ENCODE measurements at places on chromosomes 6 and 20.

- H3K36me3 ChIP-seq: no peaks in the 10 kb centered on the region
- H3K4me3 ChIP-seq: no peak overlapping the region
- no peak overlapping the region for H3K27ac ChIP-seq
- H3K27me3 ChIP-seq: no peaks in the 10 kb centered on the region
Measured at GRCh38 chr6:155813548-155813947, 357.9 kb upstream of the NOX3 start.

- H3K27me3 ChIP-seq: no peaks in the 10 kb centered on the region
- no peak overlapping the region for H3K27ac ChIP-seq
- H3K4me1 ChIP-seq: no peaks in the 10 kb centered on the region
- no peak overlapping the region for H3K4me3 ChIP-seq
Measured at GRCh38 chr20:39574061-39574460, 611.9 kb downstream of the DHX35 start.

DNA sequence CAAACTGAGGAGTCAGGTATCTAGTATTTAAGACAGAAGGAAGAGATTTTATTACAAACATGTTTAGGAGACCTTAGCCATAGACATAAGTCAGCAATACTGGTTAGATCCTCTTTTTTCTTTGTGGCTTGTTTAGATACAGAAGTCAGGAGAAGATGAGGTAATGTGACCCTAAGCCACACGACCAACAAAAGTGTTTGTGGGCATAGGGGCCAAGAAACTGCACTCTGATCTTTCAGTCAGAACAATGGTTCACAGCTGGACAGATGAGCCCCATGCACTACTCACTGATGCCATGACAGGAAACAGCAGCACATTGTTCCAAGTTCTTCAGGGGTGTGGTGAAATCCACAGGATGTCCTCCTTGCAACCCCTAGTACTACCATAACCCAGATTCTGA lies 238.5 kb upstream of the RAB32 start:
- peaks cover 20% of the 10 kb centered on the region for H3K27me3 ChIP-seq
- no peak overlapping the region for H3K4me3 ChIP-seq
- H3K4me1 ChIP-seq: no peaks in the 10 kb centered on the region
- no peak for DNase-seq

GRCh38 chr20:7728338-7728737 lies 211.9 kb downstream of the HAO1 start:
- no peaks in the 10 kb centered on the region for H3K36me3 ChIP-seq
- H3K27me3 ChIP-seq: no peaks in the 10 kb centered on the region
- H3K4me1 ChIP-seq: no peaks in the 10 kb centered on the region
- DNase-seq: no peak
- no peak overlapping the region for H3K4me3 ChIP-seq
- H3K27ac ChIP-seq: no peak overlapping the region

- no peak overlapping the region for H3K4me3 ChIP-seq
- no peak for DNase-seq
- no peaks in the 10 kb centered on the region for H3K27me3 ChIP-seq
- no peak overlapping the region for H3K27ac ChIP-seq
Measured at GRCh38 chr6:138250053-138250452, 31.8 kb upstream of the PBOV1 start.

- no peaks in the 10 kb centered on the region for H3K27me3 ChIP-seq
- H3K36me3 ChIP-seq: no peaks in the 10 kb centered on the region
- peak overlapping the region; percentile 100 for H3K27ac ChIP-seq
- no peak for DNase-seq
Measured at GRCh38 chr6:129489215-129489765, 220.7 kb downstream of the ARHGAP18 start.

GRCh38 chr6:157647261-157647915 lies 175.7 kb upstream of the SNX9 start:
- H3K27ac ChIP-seq: no peak overlapping the region
- no peak overlapping the region for H3K4me3 ChIP-seq
- H3K4me1 ChIP-seq: peaks cover 7% of the 10 kb centered on the region
- DNase-seq: no peak
- H3K36me3 ChIP-seq: no peaks in the 10 kb centered on the region

DNA sequence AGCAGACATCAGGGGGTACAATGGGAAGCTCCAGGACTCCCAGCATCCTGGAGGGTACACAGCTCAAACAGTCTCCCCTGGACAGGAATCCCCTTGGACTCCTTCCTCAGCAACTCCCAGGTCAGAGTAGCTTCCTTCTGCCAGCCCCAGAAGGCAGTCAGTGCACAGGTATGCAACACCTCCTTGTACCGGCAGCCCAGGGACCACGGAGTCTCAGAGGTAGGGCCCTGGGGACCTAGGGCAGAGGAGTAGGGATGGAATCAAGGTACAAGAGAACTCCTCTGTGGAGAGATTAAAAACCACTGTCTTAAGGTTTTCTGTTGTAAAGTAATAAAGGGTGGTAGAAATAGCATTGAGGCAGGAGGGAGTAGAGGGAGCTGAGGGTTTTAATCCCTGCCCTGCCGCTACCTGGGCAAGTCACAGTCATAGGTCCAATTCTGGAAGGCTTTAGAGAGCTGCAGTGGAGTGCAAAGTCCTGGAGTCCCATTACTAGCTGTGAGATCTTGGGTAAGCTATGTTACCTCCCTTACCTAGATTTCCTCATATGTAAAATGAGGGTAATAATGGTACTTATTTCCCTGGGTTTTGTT lies 7.5 kb downstream of the TP53TG5 start:
- no peak overlapping the region for H3K4me3 ChIP-seq
- DNase-seq: no peak
- H3K36me3 ChIP-seq: peaks cover 12% of the 10 kb centered on the region
- H3K4me1 ChIP-seq: peaks cover 15% of the 10 kb centered on the region

GRCh38 chr6:105847433-105847832 lies 238.7 kb upstream of the PRDM1 start:
- H3K36me3 ChIP-seq: no peaks in the 10 kb centered on the region
- no peak overlapping the region for H3K27ac ChIP-seq
- H3K27me3 ChIP-seq: no peaks in the 10 kb centered on the region
- no peak for DNase-seq

- H3K27me3 ChIP-seq: no peaks in the 10 kb centered on the region
- H3K4me1 ChIP-seq: peaks cover 29% of the 10 kb centered on the region
- no peaks in the 10 kb centered on the region for H3K36me3 ChIP-seq
Measured at GRCh38 chr6:57313009-57313408, 4.4 kb upstream of the PRIM2 start.

DNA sequence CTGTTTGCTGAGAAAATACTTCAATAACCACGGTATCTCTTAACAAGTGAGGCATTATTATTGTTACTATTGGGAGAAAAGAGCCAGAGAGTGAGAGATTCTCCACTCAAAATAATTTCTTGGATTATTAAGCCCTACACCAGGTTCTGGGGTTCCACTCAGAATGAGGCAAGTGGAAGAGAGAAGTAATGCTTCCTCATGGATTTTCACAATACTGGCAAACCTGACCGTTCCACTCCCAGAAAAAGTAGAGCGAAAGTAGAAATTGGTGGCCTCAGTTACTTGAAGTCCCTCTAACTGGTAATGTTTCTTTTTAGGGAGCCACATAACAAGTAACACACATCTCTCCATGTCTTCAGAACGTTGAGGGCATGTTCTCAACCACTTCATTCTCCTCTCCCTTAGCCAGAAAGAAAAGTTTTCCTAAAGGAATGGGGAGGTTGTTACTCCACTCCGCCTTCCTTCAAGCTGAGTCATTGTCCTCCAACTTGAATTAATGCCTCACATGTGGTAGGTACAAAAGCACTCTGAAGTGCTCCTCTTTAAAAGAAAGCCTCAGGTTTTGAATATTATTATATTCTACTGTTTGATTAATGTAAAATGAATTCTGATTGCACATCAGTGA lies 1.9 kb downstream of the BAG2 start:
- peaks cover 20% of the 10 kb centered on the region for H3K4me1 ChIP-seq
- H3K4me3 ChIP-seq: peak overlapping the region; percentile 78
- H3K27ac ChIP-seq: peak overlapping the region; percentile 90

DNA sequence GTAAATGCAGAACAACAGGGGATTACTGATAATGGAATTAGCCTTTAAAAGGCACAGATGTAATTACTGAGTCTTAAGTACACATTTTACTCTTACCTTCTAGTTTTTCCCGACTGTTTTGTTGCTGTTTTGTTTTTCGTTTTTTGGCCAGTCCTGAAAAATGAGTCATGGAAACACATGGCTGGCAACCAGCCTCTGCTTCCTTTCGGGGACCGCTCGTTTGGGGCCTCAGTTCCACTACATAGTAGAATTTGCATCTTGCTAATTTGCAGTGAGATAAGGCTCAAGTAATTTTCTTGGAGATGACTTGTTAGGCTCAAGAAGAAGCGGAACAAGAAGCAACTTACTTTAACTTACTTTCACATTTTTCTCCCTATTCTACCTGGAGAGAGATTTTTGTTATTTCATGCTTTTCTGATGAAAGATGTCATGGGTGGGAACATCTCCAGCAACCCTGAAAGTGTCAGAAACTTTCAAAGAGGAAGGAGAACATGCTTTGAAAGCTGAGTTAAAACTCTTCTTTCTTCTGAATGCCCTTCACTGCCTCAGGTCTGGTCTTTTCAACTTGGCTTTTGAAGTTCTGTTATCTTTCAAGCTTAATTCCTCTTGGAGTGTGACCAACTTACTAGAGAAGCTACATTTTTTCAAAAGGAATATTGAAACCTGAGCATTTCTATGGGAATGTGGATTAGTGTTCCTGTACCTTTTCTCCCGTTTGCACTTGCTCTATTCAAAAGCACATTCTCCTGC lies 71.5 kb upstream of the HDAC2 start:
- no peaks in the 10 kb centered on the region for H3K27me3 ChIP-seq
- no peak overlapping the region for H3K27ac ChIP-seq
- H3K4me3 ChIP-seq: no peak overlapping the region
- DNase-seq: no peak

GRCh38 chr6:54617730-54618129 lies 228.8 kb upstream of the FAM83B start:
- H3K4me1 ChIP-seq: no peaks in the 10 kb centered on the region
- H3K27ac ChIP-seq: no peak overlapping the region
- no peak overlapping the region for H3K4me3 ChIP-seq
- no peaks in the 10 kb centered on the region for H3K36me3 ChIP-seq

DNA sequence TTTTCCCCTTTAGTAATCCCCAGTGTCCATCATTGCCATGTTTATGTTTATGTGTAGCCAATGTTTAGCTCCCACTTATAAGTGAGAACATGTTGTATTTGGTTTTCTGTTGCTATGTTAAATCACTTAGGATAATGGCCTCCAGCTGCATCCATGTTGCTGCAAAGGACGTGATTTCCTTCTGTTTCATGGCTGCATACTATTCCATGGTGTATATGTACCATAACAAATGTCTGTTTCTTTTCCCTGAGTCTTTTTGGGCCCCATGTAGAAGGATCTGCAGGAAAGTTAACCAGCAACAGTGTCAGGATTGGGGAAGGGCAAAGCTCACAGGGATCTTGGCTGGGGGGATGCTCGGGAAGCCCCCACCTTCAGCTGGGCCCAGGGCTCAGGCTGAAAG lies 64.3 kb upstream of the SULF2 start:
- no peaks in the 10 kb centered on the region for H3K4me1 ChIP-seq
- H3K36me3 ChIP-seq: no peaks in the 10 kb centered on the region
- DNase-seq: no peak
- no peak overlapping the region for H3K27ac ChIP-seq
- H3K4me3 ChIP-seq: no peak overlapping the region
- no peaks in the 10 kb centered on the region for H3K27me3 ChIP-seq

GRCh38 chr6:3987053-3987452 lies 91.9 kb downstream of the FAM217A start:
- H3K27ac ChIP-seq: no peak overlapping the region
- no peak overlapping the region for H3K4me3 ChIP-seq
- DNase-seq: no peak
- peaks cover 5% of the 10 kb centered on the region for H3K4me1 ChIP-seq

DNA sequence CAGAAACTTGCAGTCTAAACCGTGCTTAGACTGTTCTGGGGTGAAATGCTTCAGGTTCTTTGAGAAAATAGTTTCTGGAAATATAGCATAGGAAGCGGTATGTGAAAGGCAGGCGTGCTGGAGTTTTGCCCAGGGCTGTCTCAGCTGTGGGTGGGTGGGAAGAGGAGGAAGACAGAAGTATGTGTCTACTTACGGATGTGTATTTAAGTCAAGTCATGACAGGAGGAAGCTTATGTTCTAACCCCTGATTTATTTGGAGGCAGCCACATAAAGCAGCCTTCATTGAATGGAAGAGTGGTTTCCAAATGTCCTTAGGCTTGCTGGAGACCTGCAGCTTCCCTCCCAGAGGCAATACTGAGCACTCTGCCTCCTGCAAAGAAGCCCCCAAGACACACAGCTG lies 345.8 kb upstream of the PRND start:
- H3K27ac ChIP-seq: no peak overlapping the region
- H3K4me1 ChIP-seq: no peaks in the 10 kb centered on the region
- no peak for DNase-seq
- H3K27me3 ChIP-seq: peaks cover 7% of the 10 kb centered on the region

GRCh38 chr20:20611167-20611566 lies 101.3 kb downstream of the RALGAPA2 start:
- no peaks in the 10 kb centered on the region for H3K27me3 ChIP-seq
- no peak for DNase-seq
- H3K4me3 ChIP-seq: no peak overlapping the region

DNA sequence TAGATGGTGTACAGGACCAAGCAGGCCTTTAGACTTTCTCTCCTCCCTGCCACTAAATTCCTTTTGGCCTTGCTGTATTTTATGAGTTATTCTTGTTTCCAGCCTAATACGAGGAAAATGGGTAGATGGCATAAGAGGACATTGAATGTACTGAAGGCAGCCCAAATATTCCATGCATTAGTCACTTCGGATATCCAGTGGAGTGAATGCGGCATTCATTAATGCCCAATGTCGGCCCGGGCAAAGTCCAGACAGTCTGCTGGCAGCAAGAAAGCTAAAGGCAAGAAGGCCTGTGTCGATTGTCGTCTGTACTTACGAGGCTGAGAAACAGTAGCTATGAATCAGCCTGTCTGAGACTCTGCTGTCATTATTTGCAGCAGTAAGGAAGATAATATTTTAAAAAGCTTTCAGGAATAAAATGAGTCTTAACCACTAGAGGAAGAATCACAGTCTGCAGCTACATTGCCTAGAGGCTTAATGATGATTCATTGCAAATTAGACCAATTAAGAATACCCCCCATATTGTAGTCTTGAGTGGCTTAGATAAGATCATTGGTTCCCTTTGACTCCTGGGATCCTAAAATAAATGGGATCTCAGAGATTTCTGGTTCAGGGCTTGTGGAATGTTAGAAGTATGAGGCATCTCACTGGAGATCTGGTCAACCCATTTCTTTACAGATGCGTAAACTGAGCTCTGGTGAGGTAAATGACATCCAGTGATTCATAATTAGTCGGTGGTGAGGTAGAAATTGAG lies 534.1 kb upstream of the JAG1 start:
- peaks cover 22% of the 10 kb centered on the region for H3K4me1 ChIP-seq
- H3K27me3 ChIP-seq: no peaks in the 10 kb centered on the region
- peak; percentile 86 for DNase-seq
- H3K27ac ChIP-seq: peak overlapping the region; percentile 43
- no peaks in the 10 kb centered on the region for H3K36me3 ChIP-seq
- no peak overlapping the region for H3K4me3 ChIP-seq

DNA sequence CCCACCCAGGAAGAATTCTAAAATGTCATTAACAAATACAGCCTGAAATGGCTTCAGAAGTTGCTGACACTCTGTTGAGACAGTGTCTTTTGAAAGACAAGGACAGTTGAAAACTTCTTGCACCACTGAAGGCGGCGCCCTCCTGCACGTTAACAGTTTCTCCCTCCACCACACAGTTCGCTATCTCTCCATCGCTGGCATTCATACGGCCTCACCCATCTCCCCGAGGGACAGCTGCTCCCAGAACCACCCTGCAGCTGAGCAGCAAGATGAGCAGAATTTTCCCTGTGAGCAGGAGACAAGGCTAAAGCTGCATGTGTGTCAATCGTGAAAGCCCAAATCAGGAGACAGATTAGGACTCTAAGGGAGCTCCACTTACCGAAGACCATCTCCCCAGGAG lies 113.3 kb downstream of the LY86 start:
- no peaks in the 10 kb centered on the region for H3K27me3 ChIP-seq
- H3K4me1 ChIP-seq: peaks cover 9% of the 10 kb centered on the region
- no peak for DNase-seq
- no peak overlapping the region for H3K4me3 ChIP-seq

Measured in HCT116 (cell line).